ENCODE measurements at places on chromosomes 6 and 20. TPM values are rescaled to one million over a fixed set of nuclear protein-coding genes. Genes with fewer than 3 reads are reported as not detected.

Gene LRFN2
- 1.5 TPM for total RNA-seq

Gene FKBP5
- 130 TPM for total RNA-seq

Gene SLCO4A1
- 3.0 TPM for total RNA-seq

Gene TGM6
- total RNA-seq, result not detected

Gene PDE10A
- not detected for total RNA-seq

Gene CNBD2
- 7.4 TPM for total RNA-seq

Gene TOX2
- total RNA-seq, result 1.6 TPM

Gene KCNS1
- not detected for total RNA-seq

Gene GLP1R
- total RNA-seq, result not detected

Gene GPANK1
- total RNA-seq, result 27.6 TPM

Gene PRKN
- total RNA-seq, result 6.1 TPM

Gene UST
- total RNA-seq, result 3.0 TPM

Gene MUCL3
- not detected for total RNA-seq

Gene BANF2
- total RNA-seq, result not detected

Gene SRMS
- not detected for total RNA-seq

Gene ACSS2
- 34.7 TPM for total RNA-seq

Gene SLC26A8
- not detected for total RNA-seq

Gene EEF1E1
- 21.9 TPM for total RNA-seq

Gene LAMA2
- total RNA-seq, result 0.30 TPM

Gene PPP1R11
- 47.2 TPM for total RNA-seq

Gene COL11A2
- 3.6 TPM for total RNA-seq

Gene TRPC4AP
- 57.2 TPM for total RNA-seq
